Activated naive CD4-positive, alpha-beta T cell treated with anti-CD3 and anti-CD28 coated beads for 36 hours (primary cell): ENCODE measurements at places on chromosomes 3 and 15. TPM values are rescaled to one million over a fixed set of nuclear protein-coding genes. Genes with fewer than 3 reads are reported as not detected.

VGLL3 gene
- not detected for total RNA-seq

GOLGA8J gene
- total RNA-seq = not detected

CPEB1 gene
- total RNA-seq = not detected

GPR149 gene
- not detected for total RNA-seq

FBXO40 gene
- not detected for total RNA-seq

XCR1 gene
- not detected for total RNA-seq

BCL2A1 gene
- total RNA-seq = 79.1 TPM

TMIE gene
- 1.2 TPM for total RNA-seq

CD200R1 gene
- 1.1 TPM for total RNA-seq

GRCh38 chr3:56593455-56594158 is 36.6 kb downstream of the CCDC66 start:
- H3K27me3 ChIP-seq = no peaks in the 10 kb centered on the region
- H3K4me3 ChIP-seq = no peak overlapping the region
- peaks cover 44% of the 10 kb centered on the region for H3K36me3 ChIP-seq
- H3K27ac ChIP-seq = peak overlapping the region; percentile 90
- peaks cover 61% of the 10 kb centered on the region for H3K4me1 ChIP-seq

DNA sequence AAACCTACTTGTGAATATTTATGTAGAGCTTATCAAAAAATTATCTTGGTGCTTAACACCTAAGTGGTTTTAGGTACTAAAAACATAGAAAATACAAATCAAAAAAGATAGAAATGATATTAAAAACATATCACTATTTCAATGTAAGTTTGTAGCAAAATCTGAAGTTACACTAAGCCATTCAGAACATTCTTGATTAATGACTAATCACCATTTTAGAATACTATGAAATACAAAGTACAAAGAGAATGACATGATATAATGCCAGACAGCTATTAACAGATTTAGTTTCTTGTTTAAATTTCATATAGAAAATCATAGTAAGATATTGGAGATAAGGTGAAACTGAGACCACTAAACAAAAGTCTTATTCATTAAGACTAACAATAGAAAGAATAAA is 169.7 kb upstream of the AGTR1 start:
- DNase-seq = no peak
- H3K4me1 ChIP-seq = no peaks in the 10 kb centered on the region
- H3K27ac ChIP-seq = no peak overlapping the region

- no peaks in the 10 kb centered on the region for H3K4me1 ChIP-seq
- no peak overlapping the region for H3K27ac ChIP-seq
- peaks cover 5% of the 10 kb centered on the region for H3K27me3 ChIP-seq
- H3K4me3 ChIP-seq = no peak overlapping the region
- no peak for DNase-seq
Observed at GRCh38 chr3:193794002-193794881, 201.2 kb downstream of the OPA1 start.

GRCh38 chr3:190854062-190854461 is 8.4 kb downstream of the GMNC start:
- H3K4me3 ChIP-seq = no peak overlapping the region
- peaks cover 11% of the 10 kb centered on the region for H3K27me3 ChIP-seq
- H3K36me3 ChIP-seq = no peaks in the 10 kb centered on the region
- no peaks in the 10 kb centered on the region for H3K4me1 ChIP-seq

- H3K27ac ChIP-seq = no peak overlapping the region
- H3K36me3 ChIP-seq = no peaks in the 10 kb centered on the region
- H3K4me3 ChIP-seq = no peak overlapping the region
Observed at GRCh38 chr3:65837604-65838003, 201.1 kb downstream of the MAGI1 start.

DNA sequence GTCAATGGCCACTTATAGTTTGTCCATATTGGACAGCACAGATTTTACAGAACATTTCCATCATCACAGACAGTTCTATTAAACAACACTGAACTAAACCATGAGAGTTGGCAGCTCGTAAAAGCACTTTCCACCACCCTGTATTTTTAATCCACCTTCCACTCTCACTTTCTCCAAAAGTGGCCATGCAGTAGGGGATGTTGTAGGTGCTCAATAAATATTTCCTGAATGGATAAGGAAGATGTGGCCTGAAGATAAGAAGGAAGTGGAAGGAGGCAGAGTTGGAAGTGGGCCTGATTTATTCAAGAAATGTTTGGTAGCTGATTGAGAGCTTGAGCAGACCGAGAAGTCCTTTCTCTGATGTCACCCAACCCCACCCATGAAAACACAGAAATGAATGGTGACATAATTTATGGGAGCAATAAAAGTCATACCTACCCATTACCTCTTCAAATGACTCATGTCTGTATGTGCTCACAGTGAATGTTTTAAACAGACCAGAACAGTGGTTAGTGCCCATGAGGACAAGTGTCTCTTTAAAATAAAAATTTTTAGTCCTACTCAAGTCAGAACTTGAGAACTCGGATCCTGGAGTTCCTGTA is 39.6 kb upstream of the CTNNB1 start:
- H3K4me1 ChIP-seq = peaks cover 22% of the 10 kb centered on the region
- no peaks in the 10 kb centered on the region for H3K27me3 ChIP-seq
- H3K4me3 ChIP-seq = no peak overlapping the region
- peak; percentile 38 for DNase-seq

DNA sequence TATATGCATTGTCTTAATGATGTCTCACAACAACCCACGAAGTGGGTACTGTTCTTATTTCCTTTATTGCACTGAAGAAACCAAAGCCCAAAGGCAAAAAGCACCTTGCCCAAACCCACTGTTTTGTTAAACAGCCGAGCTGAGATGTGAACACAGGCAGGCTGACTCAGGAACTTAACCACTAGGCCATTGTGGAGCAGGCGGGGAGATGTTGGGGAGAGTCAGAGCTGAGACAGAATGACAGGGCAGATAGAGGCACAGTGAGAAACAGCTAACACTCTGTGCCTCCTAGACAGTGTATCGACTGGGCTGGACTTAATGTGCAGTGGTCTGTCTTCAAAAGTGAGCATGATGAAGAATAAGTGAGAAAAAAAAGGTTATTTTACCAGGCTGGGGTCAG is 56.5 kb downstream of the RPLP1 start:
- no peaks in the 10 kb centered on the region for H3K4me1 ChIP-seq
- no peaks in the 10 kb centered on the region for H3K36me3 ChIP-seq
- H3K27ac ChIP-seq = no peak overlapping the region
- no peak for DNase-seq

- H3K4me3 ChIP-seq = no peak overlapping the region
- DNase-seq = no peak
- no peak overlapping the region for H3K27ac ChIP-seq
- H3K36me3 ChIP-seq = no peaks in the 10 kb centered on the region
- no peaks in the 10 kb centered on the region for H3K4me1 ChIP-seq
- H3K27me3 ChIP-seq = peaks cover 8% of the 10 kb centered on the region
Observed at GRCh38 chr15:43241100-43241499, 20.3 kb upstream of the EPB42 start.

- no peaks in the 10 kb centered on the region for H3K36me3 ChIP-seq
- no peak overlapping the region for H3K4me3 ChIP-seq
- no peaks in the 10 kb centered on the region for H3K27me3 ChIP-seq
- no peaks in the 10 kb centered on the region for H3K4me1 ChIP-seq
- DNase-seq = no peak
Observed at GRCh38 chr3:107328069-107328468, 49.2 kb upstream of the CCDC54 start.

- H3K4me3 ChIP-seq = no peak overlapping the region
- H3K27me3 ChIP-seq = no peaks in the 10 kb centered on the region
- no peak overlapping the region for H3K27ac ChIP-seq
- H3K36me3 ChIP-seq = no peaks in the 10 kb centered on the region
Observed at GRCh38 chr3:145776782-145777408, 384.1 kb downstream of the PLOD2 start.

GRCh38 chr3:186452517-186452916 is 90.5 kb upstream of the DGKG start:
- H3K27me3 ChIP-seq = no peaks in the 10 kb centered on the region
- H3K4me1 ChIP-seq = no peaks in the 10 kb centered on the region
- no peak overlapping the region for H3K4me3 ChIP-seq
- H3K27ac ChIP-seq = no peak overlapping the region

- no peaks in the 10 kb centered on the region for H3K27me3 ChIP-seq
- no peaks in the 10 kb centered on the region for H3K4me1 ChIP-seq
- DNase-seq = no peak
- no peak overlapping the region for H3K27ac ChIP-seq
- no peak overlapping the region for H3K4me3 ChIP-seq
Observed at GRCh38 chr3:8554696-8555095, 53.1 kb downstream of the LMCD1 start.

DNA sequence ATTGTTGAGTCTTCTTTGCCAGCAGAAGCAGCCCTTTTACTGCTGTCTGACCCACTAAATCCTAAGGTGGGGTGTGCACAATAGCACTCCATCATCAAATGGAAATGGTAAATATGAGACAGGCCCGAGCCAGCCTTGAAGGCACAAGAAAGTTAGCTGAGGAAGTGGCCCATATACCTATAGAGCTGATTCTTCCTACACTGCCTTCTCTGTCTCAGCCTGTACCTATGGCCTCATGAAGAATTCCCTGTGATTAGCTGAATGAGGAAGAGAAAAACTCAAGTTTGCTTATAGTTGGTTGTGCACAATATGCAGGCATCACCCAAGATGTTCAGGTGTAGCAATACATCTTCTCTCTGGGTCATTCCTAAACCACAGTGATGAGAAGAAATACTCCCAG is 31.7 kb upstream of the XCR1 start:
- H3K27me3 ChIP-seq = peaks cover 58% of the 10 kb centered on the region
- no peaks in the 10 kb centered on the region for H3K36me3 ChIP-seq
- peaks cover 15% of the 10 kb centered on the region for H3K4me1 ChIP-seq
- no peak overlapping the region for H3K27ac ChIP-seq
- H3K4me3 ChIP-seq = no peak overlapping the region

DNA sequence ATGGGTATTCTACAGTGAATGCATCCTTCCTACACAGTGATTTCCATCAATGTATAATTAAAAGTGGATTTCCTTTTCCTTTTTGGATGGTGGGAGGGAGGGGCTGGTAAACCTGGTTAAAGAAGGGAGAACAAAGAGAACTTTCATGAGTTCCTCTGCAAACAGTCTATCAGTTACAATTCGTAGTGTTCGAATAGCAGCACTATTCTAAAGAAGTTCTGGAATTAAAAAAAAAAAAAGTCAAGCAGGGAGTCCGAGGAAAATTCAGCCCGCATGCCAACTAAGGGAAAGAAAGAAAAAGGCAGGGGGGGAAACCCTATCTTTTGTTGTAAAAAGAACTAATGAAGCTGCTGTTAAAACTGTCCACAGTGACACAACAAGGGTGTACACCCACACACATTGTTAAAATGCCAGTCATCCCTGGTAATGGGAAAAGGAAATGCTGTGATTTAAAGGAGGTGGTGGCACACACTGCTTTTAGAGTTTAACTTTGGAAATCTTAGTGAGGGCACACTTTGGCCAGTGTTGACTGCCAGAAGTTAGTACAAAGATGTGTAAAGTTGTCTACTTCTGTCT is 521.2 kb downstream of the ZIC1 start:
- H3K4me3 ChIP-seq = no peak overlapping the region
- no peak overlapping the region for H3K27ac ChIP-seq
- no peaks in the 10 kb centered on the region for H3K4me1 ChIP-seq
- no peaks in the 10 kb centered on the region for H3K36me3 ChIP-seq

- peak; percentile 55 for DNase-seq
- H3K27me3 ChIP-seq = no peaks in the 10 kb centered on the region
- H3K27ac ChIP-seq = no peak overlapping the region
- H3K4me1 ChIP-seq = peaks cover 6% of the 10 kb centered on the region
- H3K36me3 ChIP-seq = no peaks in the 10 kb centered on the region
Observed at GRCh38 chr3:152474585-152474984, 205.9 kb downstream of the MBNL1 start.

DNA sequence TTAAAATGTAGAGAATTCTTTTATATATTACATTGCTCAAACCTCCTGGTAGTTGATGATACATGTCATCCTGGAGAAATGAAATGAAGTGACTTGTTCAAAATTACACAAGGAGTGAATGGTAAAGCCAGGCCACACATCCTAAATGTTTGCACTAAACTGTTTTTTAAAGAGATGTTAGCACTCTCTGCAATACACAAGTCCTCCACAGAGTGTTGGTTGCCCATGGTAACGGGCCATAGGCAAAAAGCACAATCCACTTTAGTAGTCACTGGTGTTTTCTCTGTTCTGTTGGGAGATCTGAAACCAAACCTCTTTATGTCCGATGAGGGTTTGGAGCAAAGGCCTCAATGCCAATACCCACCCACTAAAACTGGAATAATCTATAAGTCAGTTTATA is 907.4 kb downstream of the NTRK3 start:
- peaks cover 18% of the 10 kb centered on the region for H3K27me3 ChIP-seq
- no peak overlapping the region for H3K27ac ChIP-seq
- DNase-seq = no peak

DNA sequence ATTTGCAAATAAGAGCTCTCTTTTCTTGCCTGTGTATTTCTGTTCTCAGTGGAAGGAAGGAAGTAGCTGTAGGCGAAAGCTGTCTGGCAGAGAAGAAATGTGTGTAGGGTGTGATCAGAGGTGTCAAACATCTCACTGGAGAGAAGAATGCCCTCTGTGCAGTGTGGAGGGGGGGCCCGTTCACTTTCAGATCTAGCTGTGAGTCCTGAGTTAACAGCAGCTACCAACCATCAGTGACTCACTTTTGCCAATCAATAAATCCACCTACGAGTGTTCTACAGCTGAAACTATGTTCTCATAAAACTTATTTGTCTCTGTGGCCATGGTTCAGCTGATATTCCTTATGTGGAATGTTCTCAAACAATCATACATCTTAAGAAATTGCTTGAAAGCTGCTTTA is 103.7 kb downstream of the FRMD4B start:
- peak overlapping the region; percentile 33 for H3K27ac ChIP-seq
- DNase-seq = peak; percentile 84
- H3K27me3 ChIP-seq = no peaks in the 10 kb centered on the region
- H3K36me3 ChIP-seq = no peaks in the 10 kb centered on the region
- no peak overlapping the region for H3K4me3 ChIP-seq

DNA sequence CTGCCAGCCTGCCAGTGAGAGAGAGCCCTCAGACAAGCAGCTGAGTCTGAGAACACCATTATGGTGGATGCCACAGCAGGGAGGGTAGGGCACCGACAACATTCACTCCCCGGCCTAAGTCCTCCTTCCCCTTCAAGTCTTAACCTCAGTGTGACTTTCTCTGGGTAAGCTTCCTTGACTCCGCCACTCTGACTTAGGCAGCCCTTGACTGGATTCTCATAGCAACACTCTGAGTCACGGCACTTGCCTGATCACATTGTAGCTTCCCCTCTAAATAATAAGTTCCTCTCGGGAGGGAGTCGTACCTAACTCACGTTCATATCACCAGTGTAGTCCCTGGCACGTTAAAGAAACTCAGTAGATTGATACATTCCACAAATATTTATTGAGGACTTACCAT is 180.5 kb downstream of the FOXB1 start:
- no peaks in the 10 kb centered on the region for H3K36me3 ChIP-seq
- DNase-seq = no peak
- H3K27ac ChIP-seq = no peak overlapping the region

GRCh38 chr15:40845036-40845435 is 1.2 kb downstream of the SPINT1 start:
- peak overlapping the region; percentile 80 for H3K4me3 ChIP-seq
- H3K27me3 ChIP-seq = peaks cover 12% of the 10 kb centered on the region
- DNase-seq = no peak
- H3K27ac ChIP-seq = no peak overlapping the region
- peaks cover 21% of the 10 kb centered on the region for H3K4me1 ChIP-seq
